ENCODE measurements at places on chromosomes 12 and 14.

DNA sequence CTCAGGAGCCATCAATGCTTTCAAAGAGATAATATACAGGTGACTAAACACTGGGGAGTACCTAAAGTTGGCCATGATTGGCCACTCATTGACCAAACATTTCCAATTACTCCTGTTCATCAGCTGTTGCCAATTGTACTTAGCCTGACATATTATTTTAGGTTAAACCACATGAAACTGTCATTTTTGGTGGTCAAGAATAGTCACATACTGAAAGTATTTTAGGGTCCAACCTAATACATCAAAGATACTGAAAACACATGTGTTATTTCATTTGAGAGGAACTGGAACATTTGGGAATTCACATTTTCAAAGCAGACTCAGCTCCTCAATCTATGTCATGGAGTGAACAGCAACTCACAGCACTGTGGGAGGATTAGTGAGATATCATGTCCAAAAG, 63.9 kb upstream of the KCNA5 start:
- DNase-seq = no peak

DNA sequence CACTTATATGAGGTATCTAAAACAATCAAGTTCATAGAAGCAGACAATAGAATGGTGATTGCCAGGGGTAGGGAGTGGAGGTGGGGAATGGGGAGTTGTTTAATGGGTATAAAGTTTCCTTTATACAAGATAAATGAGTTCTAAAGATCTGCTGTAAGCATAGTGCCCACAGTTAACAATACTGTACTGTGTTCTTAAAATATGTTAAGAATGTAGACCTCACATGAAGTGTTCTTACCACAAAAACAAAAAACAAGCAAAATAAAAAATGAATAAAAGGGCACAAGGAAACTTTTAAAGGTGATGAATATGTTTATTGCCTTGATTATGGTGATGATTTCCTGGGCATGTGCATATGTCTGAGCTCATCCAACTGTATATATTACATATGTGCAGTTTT, 211.8 kb downstream of the MSRB3 start:
- DNase-seq = no peak

GRCh38 chr12:107564946-107565345, 120.7 kb upstream of the PWP1 start:
- no peak for DNase-seq

- DNase-seq = no peak
Measured at GRCh38 chr12:43571885-43572284, 19.9 kb upstream of the ADAMTS20 start.

DNA sequence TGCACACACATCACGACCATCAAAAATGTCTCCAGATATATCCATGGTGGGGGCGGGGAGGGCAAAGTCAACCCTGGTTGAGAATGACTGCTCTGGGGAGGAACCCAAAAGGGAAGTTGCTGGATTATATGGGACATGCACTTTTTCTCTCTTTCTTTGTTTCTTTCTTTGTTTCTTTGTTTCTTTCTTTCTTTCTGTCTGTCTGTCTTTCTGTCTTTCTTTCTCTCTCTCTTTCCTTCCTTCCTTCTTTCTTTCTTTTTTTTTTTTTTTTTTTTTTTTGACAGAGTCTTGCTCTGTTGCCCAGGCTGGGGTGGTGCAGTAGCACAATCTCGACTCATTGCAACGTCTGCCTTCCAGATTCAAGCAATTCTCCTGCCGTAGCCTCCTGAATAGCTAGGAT, 71.5 kb downstream of the TBX5 start:
- no peak for DNase-seq

All from DMS 273 treated with DMSO at 0.1 percent for 48 hours (cell line).